HT-29 (cell line): ENCODE measurements at places on chromosomes 5 and 9.

GRCh38 chr5:116097301-116097700 lies 12.5 kb downstream of the COMMD10 start:
- no peak for DNase-seq

- no peak for DNase-seq
Measured at GRCh38 chr5:39021413-39021812, 52.8 kb downstream of the RICTOR start.

DNA sequence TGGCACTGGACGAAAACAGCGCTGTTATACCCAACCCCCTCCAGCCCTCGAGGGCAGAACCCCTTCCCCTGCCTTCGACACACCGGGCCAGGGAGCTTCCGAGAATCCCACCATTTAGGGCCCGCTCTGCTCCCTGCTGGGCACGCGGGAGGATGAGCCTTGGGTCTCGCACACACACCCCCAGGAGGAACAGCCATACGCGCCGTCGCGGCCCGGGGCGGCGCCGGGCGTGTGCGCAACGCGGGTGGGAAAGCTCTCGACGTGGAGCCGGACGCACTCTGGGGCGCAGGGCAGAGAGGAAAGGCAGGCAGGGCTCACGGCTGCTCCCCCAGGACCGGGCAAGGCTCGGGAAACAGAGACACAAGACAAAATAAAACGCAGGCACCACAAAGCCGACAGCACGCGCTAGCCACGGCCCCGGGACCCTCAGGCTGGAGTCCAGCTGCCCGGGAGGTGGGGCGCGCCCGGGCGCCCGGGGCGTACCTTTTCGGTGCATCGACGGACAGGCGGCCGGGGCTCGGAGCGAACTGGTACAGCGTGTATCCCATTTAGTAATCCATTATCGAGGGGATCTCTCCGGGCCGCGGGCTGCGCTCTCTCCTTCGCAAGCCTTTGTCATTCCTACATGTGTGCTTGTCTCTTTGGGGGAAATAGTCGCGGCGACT lies 789 bp downstream of the SEMA6A start:
- no peak for DNase-seq

DNA sequence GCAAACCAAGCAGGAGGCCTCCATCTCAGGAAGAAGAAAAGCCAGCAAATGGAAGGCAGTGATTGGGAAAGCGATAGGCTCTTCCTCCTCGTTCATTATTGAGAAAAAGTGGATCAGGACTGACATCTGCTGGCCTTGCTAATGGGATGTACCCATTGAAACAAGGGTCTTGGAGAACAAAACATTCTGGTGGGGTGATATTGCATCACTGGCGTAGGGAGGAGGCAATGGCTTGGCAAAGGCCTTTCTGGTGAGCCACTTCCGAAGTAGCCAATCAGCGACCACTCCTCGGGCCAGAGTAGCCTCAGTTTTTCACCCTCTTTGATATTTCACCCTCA lies 86.7 kb upstream of the NFIB start:
- peak; percentile 68 for DNase-seq

DNA sequence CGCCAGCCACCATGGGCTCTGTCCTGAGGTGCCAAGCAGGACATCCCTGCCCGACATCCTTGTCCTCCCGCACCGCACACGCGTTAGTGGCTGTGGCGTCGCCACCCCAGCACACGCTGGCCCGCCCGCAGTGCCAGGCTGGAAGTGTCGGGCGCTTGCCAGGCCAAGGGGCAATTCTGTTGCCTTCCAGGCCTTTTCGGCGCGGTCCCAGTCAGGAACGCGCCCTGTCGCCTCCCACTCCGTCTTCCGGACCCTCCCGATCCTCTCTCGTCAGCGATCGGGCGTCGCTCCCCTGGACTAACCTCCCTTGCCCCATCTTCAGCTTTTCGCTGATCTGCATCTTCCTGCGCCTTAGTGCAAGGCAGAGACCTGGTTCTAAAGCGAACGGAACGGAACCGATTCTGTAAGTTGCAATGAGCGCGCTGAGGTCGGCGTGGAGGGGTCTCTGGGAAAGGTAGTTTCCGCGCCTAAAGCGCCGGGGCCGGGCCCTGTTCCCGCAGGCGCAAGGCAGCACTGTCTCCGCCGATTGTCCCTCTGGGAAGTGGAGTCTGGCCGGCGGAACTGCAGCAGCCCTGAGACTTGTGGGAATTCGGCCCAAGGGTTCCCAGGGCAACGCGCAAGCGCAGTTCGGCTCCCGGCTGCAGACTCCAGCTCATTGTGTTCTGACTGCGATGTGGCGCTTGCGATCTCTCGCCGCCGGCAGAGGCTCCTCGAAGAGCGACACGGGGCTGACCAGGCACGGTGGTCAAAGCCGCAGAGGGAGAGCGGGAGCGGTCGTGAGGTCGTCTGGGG lies at the start of gene ZNF454:
TSS of gene ZNF454 (plus strand) at position 630 of the 792 bp plus-strand sequence. CDS start 1,594 bp downstream, outside the sequence.
- no peak for DNase-seq
